ENCODE measurements at places on chromosomes 2 and 18.
A peak's percentile ranks its signal among the peaks of the same experiment; 100 is the strongest.

DNA sequence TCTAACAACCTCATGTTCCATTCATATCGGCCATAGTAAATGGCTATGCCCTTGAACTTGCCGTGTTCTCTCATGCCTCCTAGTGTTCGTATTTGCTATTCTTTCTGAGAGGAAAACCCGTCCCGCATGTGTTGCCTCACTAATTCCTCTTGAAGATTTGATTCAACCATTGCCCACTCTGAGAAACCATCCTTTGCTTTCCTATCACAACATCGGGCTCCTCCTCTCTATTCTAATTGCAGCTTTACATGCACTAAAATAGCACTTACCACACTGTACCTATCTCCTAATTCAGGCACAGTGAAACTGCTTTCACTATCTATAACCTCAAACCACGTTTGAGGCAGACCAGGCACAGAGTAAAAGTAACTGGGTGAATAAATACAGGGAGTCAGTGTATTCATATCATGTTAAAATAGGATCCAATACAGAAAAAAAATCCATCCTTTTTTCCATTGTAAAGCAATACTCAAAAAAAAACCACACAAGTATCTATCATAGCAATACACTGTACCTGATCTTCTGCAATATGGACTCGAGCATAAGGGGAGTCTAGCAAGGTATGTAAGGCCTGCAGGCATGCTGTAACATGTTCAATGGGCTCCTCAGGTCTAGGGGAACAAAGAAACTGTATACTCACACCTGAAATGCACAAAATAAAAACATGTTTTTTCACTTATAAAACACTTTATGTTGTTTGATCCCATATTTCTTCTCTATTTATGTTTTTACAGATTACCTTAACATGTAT, 39.0 kb upstream of the STRN start:
- no peak for DNase-seq

DNA sequence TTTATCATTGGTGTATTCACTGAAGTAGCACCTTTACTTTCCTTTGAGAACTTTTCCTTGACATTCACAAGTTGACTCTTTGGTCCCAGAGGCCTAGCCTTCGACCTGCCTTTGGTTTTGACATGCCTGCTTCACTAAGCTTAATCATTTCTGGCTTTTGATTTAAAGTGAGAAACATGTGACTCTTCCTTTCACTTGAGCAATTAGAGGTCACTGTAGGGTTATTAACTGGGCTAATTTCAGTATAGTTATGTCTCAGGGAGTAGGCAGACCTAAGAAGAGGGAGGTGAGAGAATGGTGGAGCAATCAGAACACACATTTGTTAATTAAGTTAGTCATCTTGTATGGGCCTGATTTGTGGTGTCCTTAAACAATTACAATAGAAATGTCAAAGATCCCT, 1040.7 kb upstream of the SLC39A10 start:
- DNase-seq, result no peak

GRCh38 chr2:46798998-46799698, 116.5 kb downstream of the MCFD2 start:
- DNase-seq, result no peak

GRCh38 chr2:69221960-69222751, 164.9 kb downstream of the GFPT1 start:
- DNase-seq, result no peak

DNA sequence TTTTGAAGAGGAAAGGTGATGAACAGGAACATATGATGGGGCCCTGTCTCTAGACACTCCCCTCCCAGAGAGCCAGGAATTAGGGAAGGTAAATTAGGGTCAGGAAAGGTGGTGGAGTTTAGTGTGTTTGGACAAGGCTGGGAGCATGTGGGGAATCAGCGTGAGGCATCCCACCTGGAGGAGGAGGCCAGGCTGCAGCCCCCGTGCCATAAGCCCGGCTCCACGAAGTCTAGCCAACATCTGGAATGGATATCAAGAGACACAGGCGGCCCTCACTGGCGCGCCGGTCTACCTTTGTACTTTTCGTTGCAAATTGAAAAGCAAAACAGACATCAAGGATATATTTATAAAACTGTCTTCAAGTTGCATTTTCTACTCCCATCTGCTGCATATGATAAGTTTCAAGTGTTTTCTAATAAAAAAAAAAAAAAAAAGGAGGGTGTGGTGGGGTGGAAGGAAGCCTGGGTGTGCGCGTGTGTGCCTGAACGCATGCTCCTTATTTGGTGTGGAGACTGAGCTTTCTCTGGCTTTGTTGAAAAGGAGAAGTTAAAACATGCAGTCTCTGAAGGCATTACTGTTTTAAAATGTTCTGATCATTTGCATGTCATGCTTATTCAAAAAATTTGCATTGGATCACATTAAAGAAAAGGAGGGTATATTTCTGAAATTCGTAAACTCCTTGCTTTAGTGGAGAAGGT, 546.7 kb upstream of the ID2 start:
- no peak for DNase-seq

GRCh38 chr2:196891136-196891535, 35.4 kb downstream of the PGAP1 start:
- no peak for DNase-seq

DNA sequence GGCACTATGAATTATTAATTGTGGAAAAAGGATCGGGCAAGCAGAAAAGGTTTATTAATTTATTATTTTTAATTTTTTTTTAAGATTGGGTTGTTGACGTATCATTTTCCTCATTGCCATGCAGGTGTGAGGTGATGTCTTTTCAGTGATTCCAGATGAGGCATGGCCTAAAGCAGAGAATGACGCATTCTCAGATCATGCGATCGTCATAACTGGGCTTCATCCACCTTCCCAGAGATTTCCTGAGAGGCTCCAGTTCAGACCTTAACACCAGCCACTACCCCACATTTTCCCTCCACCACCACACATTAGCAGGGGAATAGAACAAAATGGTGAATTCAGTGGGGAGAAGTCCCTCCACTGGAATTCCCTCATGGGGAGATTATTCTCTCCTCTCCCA, 518.4 kb upstream of the SPHKAP start:
- no peak for DNase-seq

GRCh38 chr2:65762068-65762467, 329.7 kb upstream of the SPRED2 start:
- no peak for DNase-seq

DNA sequence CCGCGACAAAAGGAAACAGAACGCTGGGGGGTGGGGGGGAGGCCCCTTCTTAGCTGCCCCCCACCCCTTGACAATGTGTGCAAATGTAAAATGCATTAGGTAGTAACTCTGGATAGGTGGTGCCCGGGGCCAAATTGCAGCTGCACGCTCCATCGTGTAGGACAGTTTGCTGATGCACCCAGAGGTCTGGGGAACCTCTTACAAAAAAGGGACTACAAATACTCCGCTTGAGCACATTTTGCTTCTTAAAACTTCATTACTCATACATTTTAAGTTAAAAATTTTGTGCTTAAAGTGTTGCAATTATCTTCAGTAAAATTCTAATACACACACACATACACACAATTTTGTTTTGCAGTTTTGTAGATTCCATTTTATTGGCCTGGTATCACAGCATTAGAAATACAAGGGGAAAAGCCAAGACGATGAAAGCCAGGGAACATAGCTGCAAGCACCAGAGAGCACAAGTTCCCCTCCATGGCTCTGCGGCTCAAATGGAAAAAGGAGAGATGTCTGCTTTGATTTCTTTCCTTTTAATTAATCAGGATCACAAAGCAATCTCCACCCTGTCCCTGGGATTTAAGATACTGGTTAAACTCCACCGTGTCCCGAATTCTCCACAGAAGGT, 582.1 kb downstream of the ZEB2 start:
- DNase-seq, result no peak

DNA sequence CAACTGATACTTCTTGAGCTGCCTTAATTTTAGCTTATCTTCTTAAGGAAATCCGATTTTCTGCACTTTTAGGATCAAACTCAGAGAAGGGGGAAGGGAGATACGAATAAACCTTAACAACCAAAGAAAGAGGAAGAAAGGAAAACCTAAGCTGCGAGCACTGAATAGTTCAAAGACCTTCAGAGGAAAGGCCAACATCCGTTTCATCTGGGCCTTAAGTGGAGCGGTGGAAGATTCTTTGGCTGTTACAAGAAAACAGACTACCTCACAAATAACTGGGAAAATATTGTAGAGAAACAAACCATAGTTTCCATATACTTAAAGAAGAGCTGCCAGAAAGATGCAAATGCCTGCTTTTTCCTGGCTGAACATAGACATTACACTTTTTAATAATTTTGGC, 43.6 kb downstream of the VIT start:
- DNase-seq, result no peak

DNA sequence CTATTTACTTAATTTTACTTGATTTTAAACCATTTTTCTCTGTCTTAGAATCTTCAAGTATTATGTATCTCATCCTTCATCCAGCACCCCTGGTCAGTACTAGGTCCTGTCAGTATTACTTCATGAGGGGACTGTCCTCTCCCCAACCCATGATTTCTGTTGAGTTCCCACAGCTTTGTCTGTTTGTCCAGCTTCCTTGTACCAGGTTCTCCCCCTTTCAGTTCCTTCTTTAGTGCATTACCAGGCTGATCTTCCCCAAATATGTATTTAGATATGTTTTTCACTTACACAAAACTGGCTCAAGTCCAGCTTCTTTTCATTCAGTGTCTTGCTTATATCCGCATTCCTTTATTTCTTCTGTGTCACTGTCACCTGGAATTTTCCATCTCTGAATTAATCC, 13.8 kb upstream of the TTC27 start:
- no peak for DNase-seq

DNA sequence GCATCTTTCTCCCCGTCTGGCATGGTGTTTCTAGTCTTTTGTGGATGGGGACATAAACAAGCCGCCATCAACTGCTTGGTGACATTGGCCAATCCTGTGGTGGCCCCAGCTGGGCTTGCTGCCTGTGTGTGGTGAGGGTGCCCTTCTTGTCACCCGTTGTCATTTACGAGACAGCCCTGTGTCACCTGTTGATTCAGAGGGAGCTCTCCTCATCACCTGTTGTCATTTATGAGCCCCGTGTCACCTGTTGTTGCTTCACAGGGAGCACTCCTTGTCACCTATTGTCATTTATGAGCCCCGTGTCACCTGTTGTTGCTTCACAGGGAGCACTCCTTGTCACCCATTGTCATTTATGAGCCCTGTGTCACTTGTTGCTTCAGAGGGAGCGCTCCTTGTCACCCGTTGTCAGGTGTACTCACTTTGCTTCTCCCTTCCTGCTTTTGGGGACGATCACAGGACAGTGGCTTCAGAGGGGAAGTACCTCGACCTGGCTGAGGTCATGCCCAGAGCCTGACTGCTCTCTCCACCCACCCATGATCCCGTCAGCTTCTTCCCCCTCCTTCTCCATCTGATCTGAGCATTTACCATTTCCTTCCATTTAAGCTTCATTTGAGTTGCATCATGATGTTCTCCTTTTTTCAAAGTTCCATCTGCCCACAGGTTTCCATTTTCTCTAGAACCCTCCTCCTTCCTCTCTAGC, 29.1 kb downstream of the HPCAL1 start:
- DNase-seq, result no peak

DNA sequence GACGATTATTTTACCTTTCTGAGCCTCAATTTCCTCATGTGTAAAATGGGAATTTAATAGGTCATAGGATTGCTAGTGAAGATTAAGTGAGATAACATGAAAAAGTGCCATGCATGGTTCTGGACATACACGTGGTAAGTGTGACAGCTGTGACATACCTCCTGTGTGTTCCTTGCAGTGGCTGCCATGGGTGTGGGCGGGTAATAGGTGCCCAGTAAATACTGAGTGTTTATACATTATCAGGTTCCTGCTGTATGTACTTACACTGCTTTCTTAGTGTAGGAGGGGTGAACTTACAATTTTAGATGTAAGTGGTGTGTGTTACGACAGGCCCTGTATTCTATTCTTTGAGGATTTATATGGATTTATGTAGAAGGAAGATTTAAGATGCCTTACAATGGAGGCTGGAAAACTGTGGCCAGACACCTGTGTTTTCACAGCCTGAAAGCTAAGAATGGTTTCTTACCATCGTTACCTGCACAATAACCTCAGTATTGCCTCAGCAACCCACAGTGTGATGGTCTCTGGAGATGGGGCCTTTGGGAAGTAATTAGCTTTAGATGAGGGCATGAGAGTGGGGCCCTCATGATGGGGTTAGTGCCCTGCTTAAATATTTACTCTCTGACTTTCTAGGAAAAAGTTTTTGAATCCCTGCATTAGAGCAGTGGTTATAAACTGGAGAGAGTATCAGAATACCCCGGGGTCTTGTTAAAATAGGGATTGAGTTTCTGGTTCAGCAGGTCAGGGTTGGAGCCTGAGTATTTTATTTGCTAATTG, 78.1 kb downstream of the ASAP2 start:
- DNase-seq, result no peak

- DNase-seq, result no peak
Observed at GRCh38 chr2:114274957-114275356, 167.5 kb upstream of the DPP10 start.

- DNase-seq, result no peak
Observed at GRCh38 chr2:236306825-236307540, 42.8 kb upstream of the ASB18 start.

GRCh38 chr2:46230677-46231425, 66.4 kb upstream of the EPAS1 start:
- DNase-seq, result no peak

- DNase-seq, result no peak
Observed at GRCh38 chr2:179711375-179711774, 150.0 kb downstream of the ZNF385B start.

GRCh38 chr2:8709611-8710010, 27.8 kb downstream of the ID2 start:
- DNase-seq, result no peak

GRCh38 chr2:134008837-134009236, 245.0 kb upstream of the MGAT5 start:
- DNase-seq, result no peak

GRCh38 chr2:70753902-70754301, 14.1 kb downstream of the ADD2 start:
- peak; percentile 70 for DNase-seq

All from NCI-H1436 (cell line).